ENCODE measurements at places on chromosomes 5 and 9.

DNA sequence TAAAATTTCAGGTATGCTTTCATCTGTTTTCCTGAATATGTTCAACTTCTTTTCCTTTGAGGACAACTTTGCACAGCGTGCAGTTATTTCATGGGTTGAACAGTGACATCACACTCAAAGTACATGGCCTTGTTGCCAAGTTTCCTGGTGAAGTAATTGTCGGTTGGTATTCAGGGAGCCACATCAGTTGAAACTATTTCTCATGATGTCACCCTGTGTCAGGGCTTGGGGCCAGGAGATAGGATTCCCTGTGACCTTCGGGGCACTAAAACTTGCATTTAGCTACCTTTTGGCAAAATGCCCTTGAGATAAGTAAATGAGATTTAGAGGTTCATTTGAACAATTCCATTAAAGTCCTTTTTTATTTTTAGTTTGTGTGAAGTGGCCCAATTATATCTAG is 383.9 kb downstream of the SH3GL2 start:
- no peak for DNase-seq

GRCh38 chr5:67969631-67970030 is 245.9 kb upstream of the PIK3R1 start:
- no peak for DNase-seq

- peak; percentile 7 for DNase-seq
Measured at GRCh38 chr9:130433168-130433946, 11.4 kb upstream of the ASS1 start.

DNA sequence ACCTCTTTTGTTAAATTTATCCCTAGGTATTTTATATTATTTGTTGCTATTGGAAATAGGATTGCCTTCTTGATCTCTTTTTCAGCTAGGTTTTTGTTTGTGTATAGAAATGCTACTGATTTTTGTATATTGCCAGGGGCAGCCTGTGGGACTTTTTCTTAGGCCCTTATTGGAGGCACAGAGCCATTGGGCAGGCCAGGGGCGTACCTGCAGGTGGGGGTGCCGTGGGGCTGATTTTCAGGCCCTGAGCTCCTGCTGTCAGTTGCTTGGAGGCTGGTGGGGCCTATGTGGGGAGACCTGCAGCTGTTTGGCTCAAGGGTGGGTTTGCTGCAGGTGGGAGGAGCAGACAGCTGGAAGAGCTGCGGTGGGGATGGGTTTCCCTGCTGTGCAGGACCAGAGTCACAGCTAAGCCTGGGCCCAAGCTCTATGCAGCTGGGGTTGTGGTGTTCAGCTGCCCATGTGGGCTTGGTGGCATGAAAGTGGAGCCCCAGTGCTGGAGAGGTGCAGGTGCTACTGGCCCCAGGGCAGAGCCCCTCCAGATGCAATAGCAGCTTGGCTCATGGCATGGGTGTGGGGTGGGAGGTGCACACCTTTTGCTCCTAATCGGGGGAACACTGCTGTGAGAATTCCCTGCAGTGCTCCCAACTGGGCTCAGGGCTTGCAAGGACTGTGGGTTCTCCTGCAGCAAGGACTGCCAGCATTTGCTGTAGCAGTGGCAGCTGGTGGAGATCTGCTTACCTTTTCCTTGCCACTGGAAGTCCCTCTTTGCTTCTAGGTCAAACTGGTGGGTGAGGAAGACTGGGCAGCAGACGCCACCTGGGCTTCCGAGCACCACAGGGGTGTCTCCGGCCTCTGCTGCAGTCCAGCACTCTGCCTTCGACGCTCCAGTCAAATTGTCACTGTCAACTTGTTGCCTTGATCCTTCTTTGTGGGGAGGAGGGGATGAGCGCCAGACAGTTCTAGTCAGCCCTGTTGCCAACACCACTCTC is 7.6 kb upstream of the CLPTM1L start:
- no peak for DNase-seq

GRCh38 chr9:110050925-110051355 is 157.0 kb downstream of the C9orf152 start:
- DNase-seq, result peak; percentile 38

DNA sequence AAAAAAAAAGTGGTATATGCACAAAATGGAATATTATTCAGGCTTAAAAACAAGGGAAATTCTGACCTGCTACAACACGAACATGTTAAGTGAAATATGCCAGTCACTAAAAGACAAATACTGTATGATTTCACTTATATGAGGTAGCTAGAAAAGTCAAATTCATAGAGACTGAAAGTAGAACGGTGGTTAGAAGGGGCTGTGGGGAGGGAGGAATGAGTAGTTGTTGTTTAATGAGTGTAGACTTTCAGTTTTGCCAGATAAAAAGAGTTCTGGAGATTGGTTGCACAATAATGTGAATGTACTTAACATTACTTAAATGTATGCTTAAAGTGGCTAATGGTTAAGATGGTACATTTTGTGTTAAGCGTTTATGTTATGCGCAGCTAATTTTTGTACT is 79.5 kb upstream of the IL12B start:
- no peak for DNase-seq

DNA sequence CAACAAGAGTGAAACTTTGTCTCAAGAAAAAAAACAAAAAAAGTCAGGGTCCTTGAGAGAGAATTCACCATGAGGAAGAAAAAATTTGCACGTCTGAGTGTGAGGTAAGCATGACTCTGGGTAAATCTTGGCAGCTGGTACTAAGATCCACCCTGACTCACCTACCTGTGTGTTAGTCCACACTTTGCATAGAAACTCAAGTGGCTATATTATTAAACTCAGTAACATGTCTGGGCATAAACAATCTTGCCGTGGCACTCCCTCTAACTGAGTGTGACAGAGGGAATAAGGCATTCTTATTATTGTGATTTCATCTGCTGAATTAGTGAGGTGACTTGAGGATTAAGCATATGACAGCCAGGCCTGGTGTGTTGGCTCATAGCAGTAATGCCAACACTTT is 259.4 kb upstream of the VLDLR start:
- no peak for DNase-seq

Measured in CD4-positive, alpha-beta T cell treated with Interleukin-21 for 1 hour (primary cell).